ENCODE measurements at places on chromosomes 6 and 20. TPM values are rescaled to one million over a fixed set of nuclear protein-coding genes. Genes with fewer than 3 reads are reported as not detected.

GRCh38 chr6:79864421-79864820 lies 82.9 kb downstream of the ELOVL4 start:
- DNase-seq: no peak

DNA sequence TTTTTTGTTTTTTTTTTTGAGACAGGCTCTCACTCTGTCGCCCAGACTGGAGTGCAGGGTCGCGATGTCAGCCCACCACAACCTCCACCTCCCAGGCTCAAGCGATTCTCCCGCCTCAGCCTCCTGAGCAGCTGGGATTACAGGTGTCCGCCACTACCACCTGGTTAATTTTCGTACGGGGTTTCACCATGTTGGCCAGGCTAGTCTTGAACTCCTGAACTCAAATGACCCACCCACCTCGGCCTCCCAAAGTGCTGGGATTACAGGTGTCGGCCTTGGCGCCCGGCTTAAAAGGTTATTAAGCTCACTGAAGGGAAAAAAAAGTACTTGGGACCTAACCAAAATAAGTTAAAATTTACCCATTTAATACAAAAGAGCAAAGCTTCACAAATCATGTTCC lies 1.9 kb downstream of the TCFL5 start:
- DNase-seq: no peak

DNA sequence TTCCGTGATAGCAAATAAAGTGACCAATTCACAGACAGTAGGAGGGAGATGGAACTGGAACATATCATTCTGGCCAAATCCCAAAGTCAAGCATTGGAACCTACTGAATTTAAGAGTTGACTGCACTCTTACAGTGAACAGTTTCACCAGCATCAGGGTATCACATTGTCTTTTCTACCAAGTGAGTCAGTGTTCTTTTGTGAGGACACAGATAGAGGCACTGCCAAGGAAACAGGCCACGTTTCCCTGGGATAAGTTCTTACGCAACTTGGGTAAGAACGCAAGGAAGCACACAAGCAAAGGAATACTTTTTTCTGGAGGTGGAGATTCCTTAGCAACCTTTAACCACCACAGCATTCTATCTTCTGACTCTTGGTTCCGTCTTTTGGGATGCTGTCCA lies 28.6 kb upstream of the ENPP5 start:
- DNase-seq: no peak

DNA sequence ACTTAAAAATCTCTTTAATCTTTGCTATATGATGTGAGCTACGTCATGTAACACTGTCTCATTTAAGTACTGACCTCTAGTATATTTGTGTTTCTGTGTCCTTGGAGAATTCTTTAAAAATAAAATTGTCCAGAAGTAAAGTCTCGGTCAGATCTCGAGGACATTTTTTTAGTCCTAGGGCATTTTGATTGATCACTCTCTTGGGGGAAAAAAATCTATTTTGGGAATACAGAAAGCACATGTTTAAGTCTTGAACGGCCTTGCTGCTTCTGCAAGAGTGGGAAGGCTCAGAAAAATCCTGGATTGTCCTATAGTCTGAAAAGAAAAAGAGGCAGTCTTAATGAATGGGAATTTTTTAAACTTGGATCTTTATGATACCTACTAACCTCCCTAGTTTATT lies 234.3 kb downstream of the UTRN start:
- peak; percentile 39 for DNase-seq

- no peak for DNase-seq
Measured at GRCh38 chr6:129667621-129668020, 42.4 kb downstream of the ARHGAP18 start.

DNA sequence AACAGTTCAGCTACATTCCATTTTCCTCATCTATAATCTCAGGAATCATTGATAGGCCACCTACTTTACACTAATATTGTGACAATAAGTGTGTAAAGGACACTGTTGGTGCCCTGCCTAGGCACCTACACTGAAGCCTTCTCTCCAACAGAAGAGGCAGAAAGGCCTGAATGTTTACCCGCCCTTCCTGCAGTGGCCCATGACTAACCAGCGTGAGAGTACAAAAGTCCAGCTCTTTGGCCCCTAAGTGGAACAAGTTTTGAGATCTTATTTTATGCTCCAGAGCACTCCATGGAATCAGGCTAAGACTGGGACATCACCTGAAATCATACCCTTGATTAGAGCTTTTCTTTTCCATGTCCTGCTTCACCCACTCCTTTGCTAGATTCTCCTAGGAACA lies 359.7 kb downstream of the ARHGAP18 start:
- no peak for DNase-seq

- DNase-seq: no peak
Measured at GRCh38 chr6:144248476-144249301, 36.4 kb upstream of the UTRN start.

- no peak for DNase-seq
Measured at GRCh38 chr6:68911811-68912210, 276.7 kb downstream of the ADGRB3 start.

DNA sequence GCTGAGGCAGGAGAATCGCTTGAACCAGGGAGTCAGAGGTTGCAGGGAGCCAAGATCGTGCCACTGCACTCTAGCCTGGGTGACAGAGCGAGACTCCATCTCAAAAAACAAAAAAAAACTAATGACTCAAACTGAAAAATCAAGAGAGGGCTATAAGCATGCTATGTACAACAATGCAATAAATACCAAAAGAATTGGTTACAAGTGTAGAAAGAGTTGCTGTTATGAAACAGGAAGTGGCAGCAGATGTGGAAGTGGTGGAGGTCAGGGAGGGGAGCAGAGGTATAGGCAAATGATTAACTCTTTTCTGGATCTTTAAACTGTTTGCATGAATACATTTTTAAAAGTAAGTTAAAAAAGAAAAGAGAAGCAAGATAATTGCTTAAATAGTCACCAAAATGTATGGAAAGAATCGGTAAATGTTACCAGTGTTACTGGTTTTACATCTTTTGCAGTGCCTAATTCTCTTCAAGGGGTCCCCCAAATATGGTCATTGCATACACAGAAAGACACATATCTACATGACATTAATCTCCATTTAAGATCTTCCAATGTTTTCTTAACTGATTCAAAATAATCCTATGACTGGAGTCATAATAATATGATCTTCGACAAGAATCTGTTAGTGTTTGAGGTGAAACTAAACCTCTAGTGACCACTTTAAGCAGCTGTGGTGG lies 15.0 kb downstream of the CALHM6 start:
- no peak for DNase-seq

GRCh38 chr6:152271776-152272464 lies 365.2 kb downstream of the SYNE1 start:
- DNase-seq: no peak

DNA sequence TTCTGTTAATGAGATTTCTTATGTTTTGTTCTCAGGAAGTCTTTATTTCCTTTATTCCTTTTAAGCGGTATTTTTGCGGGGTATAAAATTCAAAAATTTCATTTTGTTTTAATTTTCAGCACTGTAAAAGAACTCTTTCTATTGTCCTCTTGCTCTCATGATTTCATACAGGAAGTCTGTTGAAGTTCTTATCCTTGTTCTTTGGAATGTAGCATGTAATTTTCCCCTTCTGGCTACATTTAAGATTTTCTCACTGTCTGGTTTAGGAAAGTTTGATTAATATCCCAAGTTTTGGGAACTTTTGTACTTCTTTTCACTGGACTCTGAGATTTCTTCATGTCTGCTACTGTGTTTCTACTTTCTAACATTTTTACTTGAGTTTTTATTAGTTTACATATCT lies 581.4 kb upstream of the GJE1 start:
- no peak for DNase-seq

GRCh38 chr6:11734861-11735613 lies 43.6 kb downstream of the ADTRP start:
- no peak for DNase-seq

GRCh38 chr6:21476112-21476511 lies 117.4 kb upstream of the SOX4 start:
- no peak for DNase-seq

- DNase-seq: no peak
Measured at GRCh38 chr6:449057-449430, 57.5 kb downstream of the IRF4 start.

DNA sequence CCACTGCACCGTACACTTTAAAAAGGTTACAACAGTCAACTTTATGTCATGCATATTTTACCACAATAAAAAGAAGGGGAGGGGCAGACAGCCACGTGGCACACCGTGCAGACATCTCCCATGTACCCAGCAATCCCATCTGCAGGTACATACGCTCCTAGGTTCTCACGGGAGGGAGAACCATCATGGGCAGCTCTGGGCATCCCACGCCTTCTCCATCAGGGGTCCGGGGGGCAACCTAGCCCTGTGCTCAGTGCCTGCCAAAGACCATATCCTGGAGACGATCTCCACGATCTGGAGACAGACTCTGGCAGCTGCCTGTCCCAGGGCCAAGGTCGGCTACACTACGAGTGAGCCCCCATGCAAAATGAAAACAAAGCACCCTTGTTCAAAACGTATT lies 2.5 kb upstream of the BNIP5 start:
- no peak for DNase-seq

GRCh38 chr20:380763-381580 lies 412 bp downstream of the TRIB3 start:
- no peak for DNase-seq

GRCh38 chr20:24868396-24868927 lies 80.6 kb upstream of the CST7 start:
- DNase-seq: no peak

DNA sequence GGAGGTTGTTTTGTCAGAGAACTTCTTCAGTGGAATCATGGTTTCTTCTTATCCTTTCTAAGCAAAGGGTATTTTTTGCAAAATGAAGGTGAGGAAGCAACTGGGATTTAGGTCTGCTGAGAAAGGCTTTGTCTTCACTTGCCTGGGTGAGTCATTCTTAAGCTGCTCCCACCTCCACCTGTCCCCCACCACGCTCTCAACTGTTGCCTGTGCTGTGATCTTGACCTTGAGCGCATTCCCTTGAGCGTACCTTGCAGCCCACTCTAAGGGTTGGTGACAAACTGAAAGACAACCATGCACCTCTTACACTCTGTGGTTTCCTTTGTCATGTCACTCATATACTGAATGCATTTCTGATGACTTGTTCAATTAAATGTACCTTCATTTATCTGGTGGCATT lies 641.1 kb downstream of the RNF144B start:
- no peak for DNase-seq

- no peak for DNase-seq
Measured at GRCh38 chr6:195861-196360, 96.4 kb upstream of the DUSP22 start.

DNA sequence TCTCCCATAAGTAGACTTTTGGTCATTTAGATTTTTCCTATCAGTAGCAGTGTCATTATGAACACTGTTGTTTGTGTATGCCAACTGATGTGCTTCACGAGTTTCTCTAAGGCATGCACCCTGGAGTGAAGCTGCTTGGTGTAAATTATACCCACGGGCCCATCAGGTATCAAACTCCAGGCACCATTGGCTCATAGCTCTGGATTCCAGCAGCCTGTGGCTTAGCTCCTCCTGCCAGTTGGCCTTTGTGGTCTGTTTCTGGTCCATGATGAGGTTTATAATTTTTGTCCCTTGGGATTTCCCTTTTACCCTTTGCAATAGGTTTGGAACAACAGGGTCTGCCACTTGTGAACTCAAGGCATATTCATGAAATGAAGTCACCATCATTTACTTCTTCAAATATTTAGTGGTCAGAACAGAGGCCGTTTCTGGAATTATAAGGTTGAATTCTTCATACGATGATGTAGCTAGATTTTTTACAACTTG lies 350.5 kb downstream of the PRL start:
- DNase-seq: no peak

- DNase-seq: no peak
Measured at GRCh38 chr6:71529769-71530168, 241.2 kb downstream of the OGFRL1 start.

DNA sequence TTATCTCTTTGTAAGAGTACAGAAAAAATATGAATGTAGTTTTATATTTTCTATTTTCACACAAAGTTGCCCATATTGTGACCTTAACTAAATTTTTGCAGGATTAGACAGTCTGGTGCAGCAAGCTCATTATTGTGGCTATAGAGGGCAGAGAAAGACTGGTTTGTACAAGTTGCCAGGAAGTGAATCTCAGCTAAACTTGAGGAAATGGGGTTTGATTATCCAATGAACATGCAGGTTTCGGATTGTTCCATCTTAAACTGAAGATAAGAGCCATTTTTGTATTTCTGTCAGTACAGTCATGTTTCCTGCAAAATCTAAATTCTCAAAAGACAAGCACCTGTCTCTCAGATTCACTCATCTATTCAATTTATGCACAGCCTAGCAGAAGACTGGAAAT lies 390.9 kb downstream of the MMUT start:
- no peak for DNase-seq

- DNase-seq: no peak
Measured at GRCh38 chr6:42103753-42104094, 38.7 kb downstream of the C6orf132 start.

GRCh38 chr6:77463308-77463860 lies at the start of gene HTR1B:
Gene HTR1B, minus strand, starts transcription at chr6:77463491. Its CDS starts 88 bp downstream, at chr6:77463403.
- no peak for DNase-seq

DNA sequence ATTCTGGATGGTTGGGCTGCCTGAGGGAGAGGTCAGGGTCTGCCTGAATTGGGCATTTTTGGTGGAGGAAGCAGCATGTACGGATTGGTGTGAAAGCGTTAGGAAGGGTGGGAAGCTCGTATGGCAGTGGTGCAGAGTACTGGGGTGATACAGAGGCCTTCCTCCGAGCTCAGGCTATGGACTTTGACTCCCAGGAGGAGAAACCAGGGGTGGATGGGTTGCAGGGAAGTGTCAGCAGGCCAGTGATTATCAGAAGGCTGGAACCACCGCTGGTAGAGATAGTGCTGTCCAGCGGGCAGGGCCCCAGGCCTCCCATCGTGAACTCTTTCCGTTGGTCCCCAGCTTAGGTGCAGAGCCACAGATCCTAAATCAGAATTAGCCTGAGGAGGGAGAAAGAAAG lies 5.3 kb downstream of the WFDC5 start:
- no peak for DNase-seq

- DNase-seq: peak; percentile 21
Measured at GRCh38 chr6:129140526-129140925, 257.6 kb downstream of the LAMA2 start.

GRCh38 chr6:1895721-1896120 lies 286.0 kb downstream of the FOXC1 start:
- no peak for DNase-seq

DNA sequence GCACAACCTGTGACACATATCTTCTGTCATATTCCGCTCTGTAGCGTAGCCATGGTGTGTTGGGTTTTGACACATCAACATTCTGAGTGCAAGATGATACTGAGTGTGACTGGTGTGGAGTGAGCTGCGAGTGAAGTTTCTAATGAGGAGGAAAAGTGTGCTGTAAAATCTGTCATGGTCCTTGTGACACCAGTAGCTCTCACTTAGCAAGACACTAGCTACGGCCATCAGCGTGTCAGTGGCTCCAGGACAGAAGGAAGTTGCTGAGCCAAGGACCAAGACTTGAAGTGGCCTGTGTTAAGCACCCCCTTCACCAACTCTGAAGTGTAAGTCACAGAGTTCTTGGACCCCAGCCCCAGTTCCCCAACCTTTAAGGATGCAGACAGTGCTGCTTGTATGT lies 72.1 kb downstream of the TSHZ2 start:
- no peak for DNase-seq

- DNase-seq: no peak
Measured at GRCh38 chr6:81786150-81786549, 33.7 kb upstream of the TENT5A start.

The PAK5 gene
- 0.28 TPM for polyA plus RNA-seq

The IDH3B gene
- polyA plus RNA-seq: 129 TPM

The CCN2 gene
- polyA plus RNA-seq: 313 TPM

The UNC5CL gene
- 5.2 TPM for polyA plus RNA-seq

The HLA-DPA1 gene
- polyA plus RNA-seq: 14.2 TPM

The AP5S1 gene
- polyA plus RNA-seq: 8.4 TPM

The GSTA2 gene
- polyA plus RNA-seq: 0.22 TPM

The AKAP12 gene
- 182 TPM for polyA plus RNA-seq

The RIPPLY2 gene
- not detected for polyA plus RNA-seq

The WFDC2 gene
- 180 TPM for polyA plus RNA-seq

The MYB gene
- 3.9 TPM for polyA plus RNA-seq

The TEAD3 gene
- 38.2 TPM for polyA plus RNA-seq

Data from right renal cortex interstitium (tissue), 3 donors.